ENCODE measurements at places on chromosomes 12 and 14.

DNA sequence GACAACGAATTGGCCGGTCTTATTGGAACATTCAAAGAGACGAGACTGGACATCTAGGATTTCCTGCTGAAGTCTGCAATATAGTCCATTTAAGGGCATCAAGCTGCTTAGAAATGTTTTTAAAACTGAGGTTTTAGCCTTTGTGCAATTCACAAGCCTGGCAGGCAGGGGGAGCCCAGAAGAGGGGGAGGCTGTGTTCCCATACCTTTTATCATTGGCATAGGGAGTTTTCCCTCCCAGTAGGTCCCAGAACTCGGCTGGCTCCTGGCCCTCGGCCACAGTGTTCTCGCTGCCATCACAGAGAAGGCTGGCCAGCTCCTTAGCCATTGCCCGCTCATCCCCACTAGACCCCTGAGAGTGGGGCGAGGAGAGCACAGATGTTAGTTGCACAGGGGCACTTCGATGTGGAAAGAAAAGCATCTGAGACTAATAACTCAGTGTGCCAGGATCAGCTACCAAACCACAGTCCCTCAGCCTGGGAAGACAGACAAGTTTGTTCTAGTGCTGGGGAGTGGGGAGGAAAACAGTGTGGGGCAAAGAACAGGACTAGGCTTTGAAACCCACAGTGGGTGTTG, 15.1 kb downstream of the AVIL start:
- DNase-seq = no peak

- no peak for DNase-seq
These were observed 25.0 kb downstream of the LARP4 start for GRCh38 chr12:50425589-50426258.

DNA sequence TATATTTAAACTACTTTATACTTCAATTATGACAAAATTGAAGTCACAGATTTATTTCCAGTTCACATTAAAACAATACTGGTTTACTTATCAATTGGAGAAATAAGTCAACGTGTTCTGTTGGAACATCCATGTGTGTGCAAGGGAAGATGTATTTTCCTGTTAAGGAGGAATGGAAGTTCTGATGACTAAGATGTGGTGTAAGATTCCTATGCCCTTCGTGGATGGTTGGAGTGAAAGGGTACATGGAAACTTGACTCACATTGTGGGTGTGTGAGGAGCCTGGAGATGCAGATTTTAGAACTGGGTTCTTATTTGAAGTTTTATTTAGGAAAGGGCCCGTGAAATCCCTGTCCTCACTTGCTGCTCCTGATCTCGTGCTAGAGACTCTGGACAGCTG, 95.3 kb downstream of the CATSPERB start:
- DNase-seq = no peak

- DNase-seq = no peak
These were observed 1715.0 kb upstream of the FLRT2 start for GRCh38 chr14:83814896-83815295.

Data from HS-5 (cell line).